ENCODE measurements at places on chromosomes 13 and 19. TPM values are rescaled to one million over a fixed set of nuclear protein-coding genes. Genes with fewer than 3 reads are reported as not detected.

DBP gene
- total RNA-seq = 14.1 TPM

IQCN gene
- total RNA-seq = 1.8 TPM

PSG11 gene
- not detected for total RNA-seq

ZNF549 gene
- total RNA-seq = 6.3 TPM

ZNF274 gene
- total RNA-seq = 32.1 TPM

REEP6 gene
- 4.6 TPM for total RNA-seq

ZIC5 gene
- not detected for total RNA-seq

SIGLEC10 gene
- not detected for total RNA-seq

CNN1 gene
- 9.3 TPM for total RNA-seq

CEACAM3 gene
- not detected for total RNA-seq

LRP3 gene
- total RNA-seq = 36.2 TPM

TPP2 gene
- 55.9 TPM for total RNA-seq

MUC16 gene
- not detected for total RNA-seq

RASGRP4 gene
- not detected for total RNA-seq

LMTK3 gene
- 0.15 TPM for total RNA-seq

HPN gene
- total RNA-seq = not detected

AKAP8L gene
- 66.3 TPM for total RNA-seq

TFDP1 gene
- total RNA-seq = 76.1 TPM

SHC2 gene
- 1.0 TPM for total RNA-seq

MAP4K1 gene
- 0.58 TPM for total RNA-seq

NOTCH3 gene
- total RNA-seq = 51.1 TPM

DHPS gene
- 55.3 TPM for total RNA-seq
